ENCODE measurements at places on chromosomes 3 and 15. TPM values are rescaled to one million over a fixed set of nuclear protein-coding genes. Genes with fewer than 3 reads are reported as not detected.

The NRROS gene
- total RNA-seq: 0.72 TPM

The GPR15 gene
- total RNA-seq: not detected

The C3orf85 gene
- total RNA-seq: not detected

The PP2D1 gene
- not detected for total RNA-seq

The ZFAND6 gene
- 112 TPM for total RNA-seq

The KCNH8 gene
- not detected for total RNA-seq

The GUCA1C gene
- not detected for total RNA-seq

The ITGA11 gene
- total RNA-seq: 697 TPM

The TBC1D23 gene
- total RNA-seq: 64.4 TPM

The CCDC191 gene
- 4.0 TPM for total RNA-seq

The WDR93 gene
- total RNA-seq: 0.36 TPM

The STAB1 gene
- total RNA-seq: 1.1 TPM

The ZNF148 gene
- 35.9 TPM for total RNA-seq

The IQCF5 gene
- total RNA-seq: not detected

The GOLGA6L4 gene
- total RNA-seq: 1.8 TPM

The GALNT15 gene
- 7.1 TPM for total RNA-seq

The COL7A1 gene
- total RNA-seq: 12.7 TPM

The EXD1 gene
- not detected for total RNA-seq

The TNNC1 gene
- total RNA-seq: 0.36 TPM

The IL17RD gene
- total RNA-seq: 2.2 TPM

The CSPG5 gene
- total RNA-seq: under 0.01 TPM

The MESP2 gene
- total RNA-seq: 0.72 TPM

The RBP2 gene
- not detected for total RNA-seq

The CCDC54 gene
- not detected for total RNA-seq

The GRIP2 gene
- total RNA-seq: 1.4 TPM

The GOLGA8G gene
- total RNA-seq: not detected

The MELTF gene
- 2.4 TPM for total RNA-seq

The CHRNA3 gene
- not detected for total RNA-seq

The ADCY5 gene
- total RNA-seq: 0.59 TPM

The PFN2 gene
- total RNA-seq: 204 TPM

The FBXL2 gene
- 23.6 TPM for total RNA-seq

The KIF7 gene
- 12.3 TPM for total RNA-seq

The GADL1 gene
- not detected for total RNA-seq

The GPR62 gene
- not detected for total RNA-seq

The CSTA gene
- 18.1 TPM for total RNA-seq

The CHRNB4 gene
- total RNA-seq: not detected

The TBC1D2B gene
- total RNA-seq: 57.8 TPM

The UBA7 gene
- total RNA-seq: 81.3 TPM

The EFCC1 gene
- not detected for total RNA-seq

The LTK gene
- not detected for total RNA-seq

The C15orf61 gene
- total RNA-seq: 12.1 TPM

The SERPINI2 gene
- not detected for total RNA-seq

The MFGE8 gene
- 209 TPM for total RNA-seq

The ZNF385D gene
- 2.9 TPM for total RNA-seq

The CEMIP gene
- total RNA-seq: 687 TPM

The FRMD5 gene
- 3.3 TPM for total RNA-seq

The SLC12A1 gene
- total RNA-seq: not detected

The FSTL1 gene
- 2,074 TPM for total RNA-seq

The GOLGA8O gene
- 1.1 TPM for total RNA-seq

The MYO5C gene
- total RNA-seq: under 0.01 TPM

Data from osteoblast (primary cell).